H1 (cell line): ENCODE measurements at places on chromosomes 12 and 14. TPM values are rescaled to one million over a fixed set of nuclear protein-coding genes. Genes with fewer than 3 reads are reported as not detected.

DNA sequence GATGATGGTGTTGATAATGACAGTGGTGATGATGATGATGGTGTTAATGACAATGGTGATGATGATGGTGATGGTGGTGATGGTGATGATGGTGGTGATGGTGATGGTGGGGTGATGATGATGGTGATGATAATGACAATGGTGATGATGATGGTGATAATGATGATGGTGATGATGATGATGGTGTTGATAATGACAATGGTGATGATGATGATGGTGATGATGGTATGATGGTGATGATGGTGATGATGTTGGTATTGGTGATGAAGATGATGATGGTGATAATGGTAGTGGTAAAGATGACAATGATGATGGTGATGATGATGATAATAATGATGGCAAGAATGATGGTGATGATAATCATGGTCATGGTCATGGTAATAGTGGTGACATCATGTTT is 184.7 kb downstream of the SLC15A4 start:
- H3K27ac ChIP-seq = no peak overlapping the region
- no peaks in the 10 kb centered on the region for H3K27me3 ChIP-seq
- DNase-seq = no peak
- H3K4me3 ChIP-seq = no peak overlapping the region
- no peaks in the 10 kb centered on the region for H3K36me3 ChIP-seq

GRCh38 chr12:3381059-3382047 is 109.7 kb upstream of the PRMT8 start:
- no peaks in the 10 kb centered on the region for H3K27me3 ChIP-seq
- H3K36me3 ChIP-seq = no peaks in the 10 kb centered on the region
- DNase-seq = peak; percentile 16
- H3K4me1 ChIP-seq = no peaks in the 10 kb centered on the region

GRCh38 chr14:85315290-85315689 is 214.7 kb upstream of the FLRT2 start:
- no peaks in the 10 kb centered on the region for H3K27me3 ChIP-seq
- no peak overlapping the region for H3K27ac ChIP-seq
- no peaks in the 10 kb centered on the region for H3K36me3 ChIP-seq
- no peak overlapping the region for H3K4me3 ChIP-seq
- no peak for DNase-seq

DNA sequence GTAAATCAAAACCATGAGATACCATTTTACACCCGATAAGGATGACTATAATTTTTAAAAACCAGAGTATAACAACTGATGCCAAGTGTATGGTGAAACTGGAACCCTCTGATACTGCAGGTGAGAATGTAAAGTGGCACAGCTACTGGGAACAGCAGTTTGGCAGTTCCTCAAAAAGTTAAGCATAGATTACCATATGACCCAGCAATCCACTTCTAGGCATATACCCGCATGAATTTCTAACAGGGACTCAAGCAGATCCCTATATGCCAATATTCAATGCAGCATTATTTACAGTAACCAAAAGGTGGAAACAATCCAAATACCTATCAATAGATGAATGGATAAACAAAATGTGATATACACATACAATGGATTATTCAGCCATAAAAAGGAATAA is 57.4 kb downstream of the BAZ1A start:
- H3K36me3 ChIP-seq = no peaks in the 10 kb centered on the region
- no peak overlapping the region for H3K4me3 ChIP-seq
- DNase-seq = no peak
- H3K27ac ChIP-seq = no peak overlapping the region
- no peaks in the 10 kb centered on the region for H3K4me1 ChIP-seq

DNA sequence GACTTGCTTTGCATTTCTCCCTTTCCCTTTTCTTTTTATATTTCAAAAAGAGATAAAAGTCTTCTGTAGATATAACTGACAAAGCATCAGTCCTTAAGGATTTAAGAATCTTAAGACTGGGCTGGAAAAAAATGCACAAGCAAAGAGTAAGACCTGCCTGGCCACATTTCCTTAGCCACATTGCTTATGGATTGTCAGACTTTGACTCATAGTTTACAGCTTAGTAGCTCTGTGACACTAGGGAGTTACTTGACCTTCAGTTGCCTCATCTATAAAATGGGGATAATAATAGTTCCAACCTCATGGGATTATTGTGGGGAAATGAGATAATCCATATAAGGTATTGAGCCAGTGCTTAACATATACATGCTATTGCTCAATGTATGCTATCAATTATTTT is 66.4 kb upstream of the STK38L start:
- H3K4me3 ChIP-seq = no peak overlapping the region
- H3K27me3 ChIP-seq = no peaks in the 10 kb centered on the region
- H3K4me1 ChIP-seq = no peaks in the 10 kb centered on the region
- no peak for DNase-seq
- no peak overlapping the region for H3K27ac ChIP-seq

- no peaks in the 10 kb centered on the region for H3K27me3 ChIP-seq
- no peak overlapping the region; the same call in 1 of the 2 replicates for H3K27ac ChIP-seq
- no peaks in the 10 kb centered on the region for H3K36me3 ChIP-seq
Measured at GRCh38 chr14:73833530-73834260, 17.9 kb upstream of the PTGR2 start.

Gene FOXA1
- 0.05 and 0.08 TPM in 2 replicates for polyA plus RNA-seq

Gene AQP2
- 0.02 TPM in 1 of 2 replicates, not detected in the other for polyA plus RNA-seq

Gene CNIH1
- 234 and 333 TPM in 2 replicates for polyA plus RNA-seq

Gene ACSM4
- polyA plus RNA-seq = not detected in 2 replicates

Gene HSPB8
- 17.4 and 28.2 TPM in 2 replicates for polyA plus RNA-seq

Gene VWF
- polyA plus RNA-seq = 0.39 and 0.67 TPM in 2 replicates
